Thoracic aorta (tissue), 2 donors: ENCODE measurements at places on chromosomes 13 and 19. TPM values are rescaled to one million over a fixed set of nuclear protein-coding genes. Genes with fewer than 3 reads are reported as not detected.

LRRC63 gene
- total RNA-seq: 3.6 TPM

SOHLH2 gene
- not detected for total RNA-seq

HSPBP1 gene
- total RNA-seq: 26.8 TPM

ZNF730 gene
- not detected for total RNA-seq

FFAR3 gene
- total RNA-seq: not detected

OR4F17 gene
- total RNA-seq: not detected

ANGPTL8 gene
- total RNA-seq: not detected

FPR1 gene
- total RNA-seq: 39.3 TPM

IGLON5 gene
- total RNA-seq: 1.6 TPM

CGB3 gene
- not detected for total RNA-seq

NLRP5 gene
- total RNA-seq: not detected
